BE2C (cell line): ENCODE measurements at places on chromosomes 7 and 10.

DNA sequence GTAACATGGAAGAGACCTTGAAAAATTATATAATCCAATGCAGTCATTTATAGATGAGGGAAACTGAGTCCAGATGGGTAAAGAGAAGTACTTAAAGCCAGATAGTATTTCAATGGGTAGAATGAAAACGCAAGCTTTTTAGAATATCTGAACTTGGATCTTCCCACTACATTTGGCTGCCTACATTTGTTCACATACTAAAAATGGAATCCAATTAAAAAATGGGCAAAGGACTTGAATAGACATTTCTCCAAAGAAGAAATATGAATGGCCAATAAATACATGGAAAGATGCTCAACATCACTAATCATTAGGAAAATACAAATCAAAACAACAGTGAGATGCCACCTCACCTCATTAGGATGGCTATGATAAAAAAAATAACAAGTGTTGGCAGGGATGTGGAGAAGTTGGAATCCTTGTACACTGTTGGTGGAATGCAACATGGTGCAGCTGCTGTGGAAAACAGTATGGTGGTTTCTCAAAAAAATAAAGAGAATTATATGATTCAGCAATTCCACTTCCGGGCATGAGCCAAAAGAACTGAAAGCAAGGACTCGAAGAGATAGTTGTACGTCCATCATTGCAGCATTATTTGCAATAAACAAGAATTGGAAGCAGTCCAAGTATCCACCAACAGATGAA lies 188.0 kb downstream of the FRMD4A start:
- DNase-seq = no peak

GRCh38 chr10:17126327-17126726 lies 3.3 kb downstream of the CUBN start:
- no peak for DNase-seq

- no peak for DNase-seq
These were observed 138.9 kb downstream of the JAZF1 start for GRCh38 chr7:28041508-28042314.

- peak; percentile 80 for DNase-seq
These were observed 423 bp downstream of the BAZ1B start for GRCh38 chr7:73521636-73522104.

DNA sequence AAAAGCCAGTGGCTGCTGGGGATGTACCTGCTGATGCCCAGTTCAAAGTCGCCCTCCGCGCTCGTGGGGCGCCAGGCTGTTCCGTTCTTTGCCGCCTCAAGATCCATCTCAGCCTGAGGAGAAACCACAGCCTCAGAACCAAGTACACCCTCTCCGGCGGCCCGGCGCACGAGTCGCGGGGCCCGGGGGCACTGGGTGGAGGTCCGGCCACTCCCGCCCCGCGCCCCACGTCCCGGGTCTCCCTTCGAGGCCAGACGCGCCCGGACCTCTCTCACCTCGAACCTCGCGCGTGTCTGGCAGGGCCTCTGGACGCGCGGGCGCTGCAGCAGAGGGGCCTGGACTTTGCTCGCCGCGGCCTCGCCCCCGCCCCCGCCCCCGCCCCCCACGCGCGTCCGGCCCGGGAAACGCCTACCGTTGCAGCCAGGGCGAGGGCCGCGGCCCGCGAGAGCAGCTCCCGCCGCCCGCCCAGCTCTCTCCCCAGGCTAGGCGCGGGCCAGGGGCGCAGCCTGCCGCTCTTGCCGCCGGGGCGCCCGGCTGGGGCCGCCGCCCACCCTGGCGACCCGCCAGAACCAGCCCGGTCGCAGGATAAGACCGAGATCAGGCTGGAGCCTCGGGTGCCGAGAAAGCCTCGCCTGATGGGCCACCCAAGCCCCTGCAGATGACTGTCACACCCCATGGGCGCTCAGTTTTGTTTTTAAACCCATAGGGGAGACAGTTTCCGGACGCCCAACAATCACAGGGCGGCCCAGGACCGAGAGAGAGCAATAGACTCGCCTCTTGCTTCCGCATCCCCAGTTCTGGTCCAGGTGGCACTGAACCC lies at the start of gene ABCB4:
Gene ABCB4 (minus strand): TSS at position 322 of the 820 bp plus-strand sequence. CDS start 215 bp downstream, at position 107.
- DNase-seq = peak; percentile 49

GRCh38 chr7:116629051-116629463 lies 42.9 kb upstream of the MET start:
- DNase-seq = no peak

DNA sequence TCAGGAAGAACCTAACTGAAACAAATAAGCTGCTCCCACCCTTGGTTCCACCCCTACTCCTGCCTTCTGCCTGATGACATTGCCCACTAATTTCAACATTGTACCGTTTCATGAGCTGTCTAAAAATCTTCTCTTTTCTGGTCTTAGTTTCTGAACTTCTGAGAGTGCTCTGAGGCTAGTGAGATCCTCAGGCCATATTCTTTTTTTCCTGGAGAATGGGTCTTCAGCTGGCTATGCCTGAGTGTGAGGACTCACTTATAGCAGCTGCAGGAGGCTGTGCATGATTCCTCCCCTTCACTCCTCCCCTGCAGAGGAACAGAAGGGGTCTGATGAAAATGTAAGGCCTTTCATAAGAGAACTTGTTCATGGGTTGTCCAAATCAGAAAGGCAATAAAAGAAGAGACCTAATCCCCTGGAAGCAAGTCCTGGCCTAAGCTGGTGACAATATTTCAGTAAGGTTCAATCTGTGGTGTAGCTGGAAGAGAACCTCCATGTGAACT lies 11.1 kb downstream of the HOXA4 start:
- DNase-seq = no peak

DNA sequence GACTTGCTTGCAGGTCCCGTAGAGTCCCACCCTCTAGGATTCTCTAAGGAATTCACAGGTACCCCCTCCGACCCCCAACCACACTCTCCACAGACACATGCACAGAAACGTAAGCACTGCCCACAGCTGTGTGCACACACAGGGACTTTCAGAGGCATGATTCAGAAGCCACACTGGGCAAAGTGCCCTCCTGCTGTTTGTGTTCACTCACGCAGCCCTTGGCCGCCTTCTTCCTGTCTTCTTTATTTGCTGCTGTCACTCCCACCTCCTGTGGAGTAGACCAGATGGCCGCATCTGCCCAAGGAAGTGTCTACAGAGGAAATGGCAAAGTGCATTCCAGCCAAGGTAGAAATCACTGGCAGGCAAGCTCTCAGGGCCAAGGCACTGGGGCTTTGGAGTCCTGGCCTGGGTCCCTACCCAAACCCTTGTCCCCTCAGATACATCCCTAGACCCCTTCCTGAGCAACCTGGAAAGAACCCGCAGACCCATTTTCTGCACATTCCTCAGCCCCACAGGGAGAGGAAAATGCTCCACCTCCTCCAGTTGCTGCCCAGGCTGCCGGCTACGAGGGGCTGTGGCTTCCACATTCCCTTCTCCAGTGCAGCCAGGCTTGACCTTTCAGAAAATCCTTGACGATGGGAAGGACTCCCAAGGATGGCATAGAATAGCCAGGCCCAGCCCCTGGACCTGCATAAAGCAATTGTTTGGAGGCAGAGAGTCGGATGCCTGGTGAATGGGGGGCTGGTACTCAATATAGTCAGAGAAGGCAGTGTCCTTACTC lies 21.6 kb upstream of the GIMAP8 start:
- no peak for DNase-seq

DNA sequence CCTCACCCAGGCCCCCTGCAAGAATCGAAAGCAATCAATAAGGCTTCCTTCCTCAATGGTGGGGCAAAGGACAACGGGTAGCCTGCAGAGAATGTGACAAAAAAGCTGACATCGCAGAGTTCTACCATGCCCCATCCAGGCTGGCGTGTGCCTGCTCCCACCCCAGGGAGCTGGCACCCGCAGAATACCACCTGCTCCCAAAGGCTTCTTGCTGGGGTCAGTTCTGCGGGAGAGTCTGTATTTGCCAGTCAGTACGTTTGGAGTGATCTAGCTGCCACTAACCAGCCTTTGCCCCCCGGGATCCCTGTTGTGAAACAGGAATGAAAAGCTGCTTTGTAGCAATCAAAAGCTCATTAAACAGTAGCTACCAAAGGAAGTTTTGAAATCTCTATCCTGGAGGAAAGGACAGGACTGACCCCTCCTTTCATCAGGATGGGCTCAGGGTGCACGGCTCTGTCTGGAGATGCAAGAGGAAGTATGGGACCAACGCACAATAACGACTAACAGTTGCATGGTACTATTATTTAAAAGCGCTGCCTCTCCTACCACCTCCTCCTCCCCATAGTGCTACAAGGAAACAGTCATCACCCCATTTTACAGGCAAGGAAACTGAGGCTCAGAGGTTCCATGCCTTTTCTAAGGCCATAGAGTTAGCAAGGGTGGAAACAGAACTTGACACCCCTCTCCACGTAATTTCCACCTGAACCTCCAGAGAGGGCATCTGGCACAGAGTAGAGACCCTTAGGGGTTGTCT lies 67.0 kb downstream of the FGFR2 start:
- DNase-seq = no peak
